ENCODE measurements at places on chromosomes 3 and 15.

- H3K4me3 ChIP-seq = no peak overlapping the region
- no peak overlapping the region for H3K27ac ChIP-seq
- peaks cover 8% of the 10 kb centered on the region for H3K36me3 ChIP-seq
- H3K4me1 ChIP-seq = peaks cover 30% of the 10 kb centered on the region
- no peak for DNase-seq
Observed at GRCh38 chr3:106117490-106117858, 248.7 kb upstream of the CBLB start.

DNA sequence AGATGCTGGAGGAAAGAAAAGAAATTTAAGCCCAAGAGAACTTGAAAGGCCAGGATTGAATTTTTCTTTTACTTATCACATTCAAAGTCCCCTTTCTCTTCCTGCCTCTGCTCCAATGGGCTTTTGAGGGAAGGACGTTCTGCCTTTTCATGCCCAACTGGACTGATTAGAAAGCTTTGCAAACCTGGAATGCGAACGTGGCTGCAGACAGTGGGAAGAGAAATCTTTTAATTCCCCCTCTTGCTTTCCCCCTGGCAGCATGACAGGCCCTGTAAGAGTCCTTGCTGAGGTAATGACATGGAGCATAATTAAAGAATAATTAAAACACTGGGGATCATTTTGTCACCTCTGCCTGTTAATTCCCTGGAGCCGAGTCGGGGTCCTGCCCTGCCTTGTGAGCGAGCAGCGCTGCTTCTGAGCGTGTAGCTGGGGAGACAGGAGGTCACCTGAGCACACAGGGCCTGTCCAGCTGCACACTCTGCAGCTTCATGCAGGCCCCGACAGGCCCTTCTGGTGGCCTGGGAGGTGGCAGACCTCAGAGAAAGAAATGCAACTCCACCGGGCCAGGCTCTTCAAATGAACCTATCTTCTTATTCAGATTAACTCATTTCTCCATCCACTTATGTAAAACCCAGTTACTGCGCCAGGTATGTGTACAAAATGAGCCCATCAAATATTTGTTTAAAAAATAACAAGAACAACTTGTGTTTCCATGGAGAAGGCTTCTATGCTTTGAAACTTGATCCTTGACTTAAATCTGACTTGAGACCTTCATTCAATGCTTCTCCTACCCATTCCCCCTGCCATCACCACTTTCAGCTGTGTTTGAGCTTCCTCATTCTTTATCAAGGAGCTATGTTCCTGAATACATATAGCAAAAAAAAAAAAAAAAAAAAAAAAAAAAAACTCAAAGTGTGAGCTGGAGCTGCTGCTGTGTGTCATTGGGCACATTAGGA is 628.2 kb upstream of the CFAP20DC start:
- peaks cover 10% of the 10 kb centered on the region for H3K27me3 ChIP-seq
- H3K4me3 ChIP-seq = no peak overlapping the region

- H3K36me3 ChIP-seq = no peaks in the 10 kb centered on the region
- no peaks in the 10 kb centered on the region for H3K4me1 ChIP-seq
- H3K27ac ChIP-seq = no peak overlapping the region
- no peak overlapping the region for H3K4me3 ChIP-seq
- no peak for DNase-seq
Observed at GRCh38 chr15:60751985-60752952, 273.3 kb upstream of the ICE2 start.

DNA sequence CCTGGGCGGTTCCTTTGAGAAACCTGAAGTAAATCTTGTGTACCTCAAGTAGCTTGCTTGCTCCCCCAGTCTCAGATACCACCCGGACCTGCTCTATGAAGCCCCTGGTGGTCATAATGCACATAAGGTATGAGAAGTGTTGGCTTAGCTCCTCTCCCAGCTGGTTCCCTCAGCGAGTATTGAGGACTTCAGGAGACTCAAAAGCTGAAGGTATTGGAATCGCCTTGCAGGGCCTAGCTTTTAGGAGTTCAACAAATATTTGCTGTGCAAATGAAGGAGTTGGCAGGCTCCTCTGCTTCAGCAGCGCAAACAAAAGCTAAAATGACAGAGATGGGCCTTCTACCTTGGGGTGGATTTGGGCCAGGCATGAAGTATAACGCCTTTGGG is 1.7 kb downstream of the CMTM8 start:
- H3K4me3 ChIP-seq = peak overlapping the region; percentile 86
- peaks cover 9% of the 10 kb centered on the region for H3K36me3 ChIP-seq
- H3K4me1 ChIP-seq = peaks cover 23% of the 10 kb centered on the region

DNA sequence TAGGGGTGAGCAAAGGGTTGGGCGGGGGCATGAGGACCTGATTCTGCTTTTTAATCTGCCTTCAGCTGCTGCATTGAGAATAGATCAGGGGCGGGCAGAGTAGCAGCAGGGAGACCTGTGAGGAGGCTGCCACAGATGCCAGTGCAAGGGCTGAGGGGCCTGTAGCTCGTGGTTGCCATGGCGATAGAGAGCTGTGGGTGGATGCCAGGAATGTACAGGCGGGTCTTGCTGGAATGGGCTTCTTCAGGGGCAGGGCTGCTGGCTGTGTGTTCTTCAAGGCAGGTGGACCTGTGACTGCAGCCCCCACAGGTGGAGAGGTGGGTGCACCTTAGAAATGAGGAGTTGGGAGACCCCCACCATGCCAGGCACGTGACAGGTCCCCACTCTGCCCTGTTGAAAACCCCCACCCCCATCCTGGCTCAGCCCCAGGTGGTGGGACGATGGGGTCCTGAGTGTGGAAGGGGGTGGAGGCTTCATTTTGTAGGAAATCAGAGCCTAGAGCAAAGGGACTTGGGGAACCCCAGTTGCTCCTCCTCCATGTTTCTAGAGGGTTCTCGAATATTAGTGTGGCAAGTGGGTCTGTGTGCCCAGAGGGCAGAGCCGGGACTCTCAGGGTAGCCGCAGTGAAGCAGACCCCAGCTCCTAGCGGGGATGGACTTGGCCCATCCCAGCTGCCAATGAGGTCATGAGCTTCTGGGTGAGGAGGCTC is 38.3 kb downstream of the SLC6A6 start:
- no peak overlapping the region for H3K4me3 ChIP-seq
- H3K36me3 ChIP-seq = peaks cover 20% of the 10 kb centered on the region
- H3K4me1 ChIP-seq = peaks cover 21% of the 10 kb centered on the region
- no peak overlapping the region for H3K27ac ChIP-seq

DNA sequence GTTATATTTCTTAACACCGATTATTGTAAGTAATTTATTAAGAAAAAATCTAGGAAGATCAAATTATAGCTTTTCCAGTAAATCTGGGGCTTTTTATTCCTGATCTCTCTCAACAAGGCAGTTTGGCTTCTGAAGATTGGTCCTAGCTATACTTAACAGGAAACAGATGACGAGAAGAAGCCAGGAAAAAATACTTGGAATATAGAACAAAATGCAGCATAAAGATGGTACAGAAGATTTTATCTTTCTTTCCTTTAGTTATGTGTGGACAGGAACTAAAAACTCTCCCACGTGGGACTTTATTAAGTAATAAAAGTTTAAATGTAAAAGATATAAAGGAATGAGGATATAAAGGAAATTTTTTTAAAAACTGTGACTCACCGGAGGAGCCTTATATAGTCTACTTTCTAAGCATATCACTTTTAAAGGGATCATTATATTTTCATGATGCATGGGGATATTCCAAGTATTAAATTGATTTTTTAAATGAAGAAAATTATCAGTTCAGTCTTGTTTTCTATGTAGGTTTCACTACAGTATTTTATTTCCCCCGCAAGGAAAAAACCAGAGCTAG is 8.2 kb downstream of the B3GNT5 start:
- no peak overlapping the region for H3K27ac ChIP-seq
- peaks cover 3% of the 10 kb centered on the region for H3K27me3 ChIP-seq
- peaks cover 17% of the 10 kb centered on the region for H3K4me1 ChIP-seq
- DNase-seq = no peak
- H3K36me3 ChIP-seq = peaks cover 10% of the 10 kb centered on the region

GRCh38 chr15:69090197-69090948 is 70.1 kb upstream of the GLCE start:
- no peak for DNase-seq
- H3K4me3 ChIP-seq = no peak overlapping the region
- H3K27me3 ChIP-seq = peaks cover 35% of the 10 kb centered on the region
- H3K27ac ChIP-seq = no peak overlapping the region

- H3K27ac ChIP-seq = peak overlapping the region; percentile 10
- no peak for DNase-seq
- no peaks in the 10 kb centered on the region for H3K36me3 ChIP-seq
- peaks cover 9% of the 10 kb centered on the region for H3K27me3 ChIP-seq
- H3K4me1 ChIP-seq = no peaks in the 10 kb centered on the region
Observed at GRCh38 chr3:10516544-10517452, 11.4 kb upstream of the ATP2B2 start.

GRCh38 chr15:88657326-88658069 is 18.7 kb downstream of the ISG20 start:
- H3K4me1 ChIP-seq = peaks cover 10% of the 10 kb centered on the region
- peaks cover 23% of the 10 kb centered on the region for H3K36me3 ChIP-seq
- H3K27ac ChIP-seq = no peak overlapping the region
- H3K27me3 ChIP-seq = no peaks in the 10 kb centered on the region

DNA sequence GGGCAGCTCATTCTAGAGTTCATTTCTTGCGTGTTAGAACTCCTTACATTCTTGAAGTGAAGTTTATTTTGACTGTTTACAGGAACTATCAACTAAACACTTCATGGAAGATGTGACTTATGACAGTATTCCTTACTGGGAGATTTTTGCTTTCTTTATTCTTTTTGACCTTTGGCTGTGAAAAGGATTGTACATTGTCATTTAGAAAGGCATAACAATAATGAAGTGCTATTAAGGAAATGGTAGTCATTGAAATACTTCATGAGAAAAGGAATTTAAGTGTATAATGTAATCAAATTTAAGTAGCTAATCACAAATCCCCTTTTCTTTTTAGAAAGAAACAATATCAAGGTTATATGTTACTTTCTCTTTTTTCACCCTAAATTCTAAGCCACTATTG is 11.3 kb downstream of the P2RY14 start:
- no peak overlapping the region for H3K4me3 ChIP-seq
- no peak for DNase-seq
- H3K4me1 ChIP-seq = peaks cover 33% of the 10 kb centered on the region
- peaks cover 2% of the 10 kb centered on the region for H3K27me3 ChIP-seq

DNA sequence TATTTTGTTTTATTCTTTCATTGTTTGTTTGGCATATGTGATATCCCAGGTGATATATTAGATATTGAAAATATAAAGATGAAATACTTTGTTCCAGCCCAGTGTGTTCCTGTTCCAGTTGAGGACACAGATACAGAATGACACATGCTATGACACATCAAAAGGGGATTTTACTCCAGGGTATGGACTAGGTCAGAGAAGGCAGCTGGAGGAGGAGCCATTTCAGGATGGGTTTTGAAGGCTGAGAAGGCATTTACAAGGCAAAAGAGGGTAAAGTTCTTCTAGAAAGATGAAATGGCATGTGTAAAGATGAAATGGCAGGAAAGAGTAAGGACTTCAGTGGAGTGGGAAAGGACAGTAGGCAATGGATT is 163.8 kb downstream of the ZIC1 start:
- DNase-seq = no peak
- no peaks in the 10 kb centered on the region for H3K36me3 ChIP-seq
- no peaks in the 10 kb centered on the region for H3K27me3 ChIP-seq
- no peak overlapping the region for H3K27ac ChIP-seq
- no peaks in the 10 kb centered on the region for H3K4me1 ChIP-seq

GRCh38 chr15:40272485-40273056 is 10.3 kb downstream of the ANKRD63 start:
- no peak for DNase-seq
- no peaks in the 10 kb centered on the region for H3K36me3 ChIP-seq
- H3K4me3 ChIP-seq = no peak overlapping the region
- peaks cover 5% of the 10 kb centered on the region for H3K27me3 ChIP-seq

- H3K36me3 ChIP-seq = no peaks in the 10 kb centered on the region
- H3K27me3 ChIP-seq = peaks cover 84% of the 10 kb centered on the region
- H3K4me3 ChIP-seq = peak overlapping the region; percentile 74
- peaks cover 28% of the 10 kb centered on the region for H3K4me1 ChIP-seq
- peak; percentile 83 for DNase-seq
Observed at GRCh38 chr15:67833710-67834511, 5.9 kb downstream of the RNU6-1 start.

DNA sequence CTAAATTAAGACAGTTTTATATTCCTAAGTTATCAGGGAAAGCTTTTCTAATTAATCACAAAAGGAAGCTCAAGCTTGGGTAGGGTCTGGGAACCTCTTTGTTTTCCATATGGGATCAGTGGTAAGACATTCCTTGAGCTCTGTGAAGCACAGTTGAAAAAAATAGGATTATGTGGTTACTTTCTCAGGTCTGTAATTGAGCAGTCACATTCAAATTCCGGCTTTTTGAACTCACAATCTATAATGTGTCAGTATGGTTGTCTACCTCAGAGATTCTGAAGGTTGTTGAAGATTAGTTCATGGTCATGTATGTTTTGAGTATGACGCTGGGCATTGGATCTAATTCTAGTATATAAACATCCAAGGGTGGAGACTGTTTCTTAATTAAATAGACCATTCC is 364.5 kb downstream of the LPP start:
- peaks cover 3% of the 10 kb centered on the region for H3K36me3 ChIP-seq
- H3K27ac ChIP-seq = no peak overlapping the region
- no peaks in the 10 kb centered on the region for H3K27me3 ChIP-seq
- DNase-seq = no peak

- no peaks in the 10 kb centered on the region for H3K4me1 ChIP-seq
- no peak overlapping the region for H3K27ac ChIP-seq
- no peak for DNase-seq
- no peaks in the 10 kb centered on the region for H3K36me3 ChIP-seq
- no peaks in the 10 kb centered on the region for H3K27me3 ChIP-seq
- H3K4me3 ChIP-seq = no peak overlapping the region
Observed at GRCh38 chr3:173501931-173502489, 104.5 kb downstream of the NLGN1 start.

DNA sequence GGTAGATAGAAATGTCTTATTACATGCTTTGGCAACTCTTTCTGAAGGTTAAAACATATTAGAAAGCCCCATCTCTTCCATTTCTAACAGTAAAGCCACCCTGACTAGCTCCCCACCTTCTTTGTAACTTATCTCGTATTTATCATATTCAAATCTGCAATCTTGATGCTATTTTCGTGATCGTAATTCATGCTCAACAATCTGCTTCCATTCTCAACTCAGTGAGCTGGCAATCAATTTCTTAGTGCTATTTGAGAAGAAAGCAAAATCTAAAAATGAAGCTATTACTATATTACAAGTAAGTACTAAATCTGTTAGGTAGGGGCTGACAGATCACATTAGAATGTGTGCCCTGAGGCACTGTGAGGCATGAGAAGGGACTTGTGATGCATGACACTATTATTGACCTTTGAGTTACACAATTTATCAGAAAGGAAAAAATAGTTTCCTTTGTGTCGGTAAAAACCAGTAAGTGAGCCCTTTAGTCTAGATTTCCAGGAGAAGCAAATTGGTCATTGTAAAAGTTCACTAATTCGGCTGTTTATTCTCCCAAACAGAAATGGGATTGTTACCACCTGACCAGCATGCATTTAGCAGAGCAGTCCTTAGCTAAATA is 379.7 kb upstream of the CNTN6 start:
- H3K4me3 ChIP-seq = no peak overlapping the region
- no peak overlapping the region for H3K27ac ChIP-seq
- no peak for DNase-seq
- H3K27me3 ChIP-seq = no peaks in the 10 kb centered on the region
- H3K4me1 ChIP-seq = no peaks in the 10 kb centered on the region

- peaks cover 11% of the 10 kb centered on the region for H3K27me3 ChIP-seq
- no peak overlapping the region for H3K4me3 ChIP-seq
- no peak for DNase-seq
Observed at GRCh38 chr15:70164910-70165715, 67.4 kb upstream of the TLE3 start.

All from activated CD4-positive, alpha-beta T cell treated with anti-CD3 and anti-CD28 coated beads, Interleukin-2, amount 10 ng/mL, durations not matched to agents 24 days and 14 days (primary cell).